Activated T-cell treated with anti-CD3 and anti-CD28 coated beads, Interleukin-2, amount 50 U/mL, for 48 hours (primary cell): ENCODE measurements at places on chromosomes 6 and 20.

DNA sequence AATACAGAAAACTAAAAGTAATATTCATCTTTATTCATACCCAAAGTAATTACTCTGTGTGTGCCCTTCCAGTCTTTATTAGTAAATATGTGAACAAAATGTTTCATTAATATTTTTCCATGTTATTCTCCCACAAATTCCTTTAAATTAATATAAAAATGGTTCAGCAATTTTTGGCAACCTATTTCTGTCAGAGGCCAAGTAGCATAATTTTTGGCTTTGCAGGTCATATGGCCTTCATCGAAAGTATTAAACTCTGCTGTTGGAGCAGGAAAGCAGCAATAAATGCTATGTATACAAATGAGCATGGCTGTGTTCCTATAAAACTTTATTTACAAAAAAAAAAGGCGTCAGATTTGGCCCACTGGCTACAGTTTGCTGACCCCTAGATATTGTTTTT is 16.1 kb downstream of the ZC2HC1B start:
- DNase-seq = no peak

GRCh38 chr6:108253241-108253640 is 7.6 kb downstream of the SNX3 start:
- no peak for DNase-seq

DNA sequence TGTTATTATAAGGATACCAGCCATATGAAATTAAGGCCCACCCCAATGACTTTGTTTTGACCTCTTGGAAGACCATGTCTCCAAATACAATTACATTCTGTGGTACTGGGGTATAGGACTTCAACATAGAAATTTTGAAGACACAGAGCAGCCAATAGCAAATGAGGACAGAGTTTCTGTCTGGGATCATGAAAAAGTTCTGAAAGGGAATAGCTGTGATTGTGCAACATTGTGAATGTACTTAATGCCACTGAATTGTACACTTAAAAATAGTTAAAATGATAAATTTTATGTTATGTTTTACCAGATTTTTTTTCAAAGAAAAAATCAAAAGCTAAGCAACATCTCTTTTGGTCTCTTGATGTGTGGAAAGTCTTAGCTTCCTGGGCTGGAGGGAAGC is 27.0 kb upstream of the AGPAT4 start:
- no peak for DNase-seq

DNA sequence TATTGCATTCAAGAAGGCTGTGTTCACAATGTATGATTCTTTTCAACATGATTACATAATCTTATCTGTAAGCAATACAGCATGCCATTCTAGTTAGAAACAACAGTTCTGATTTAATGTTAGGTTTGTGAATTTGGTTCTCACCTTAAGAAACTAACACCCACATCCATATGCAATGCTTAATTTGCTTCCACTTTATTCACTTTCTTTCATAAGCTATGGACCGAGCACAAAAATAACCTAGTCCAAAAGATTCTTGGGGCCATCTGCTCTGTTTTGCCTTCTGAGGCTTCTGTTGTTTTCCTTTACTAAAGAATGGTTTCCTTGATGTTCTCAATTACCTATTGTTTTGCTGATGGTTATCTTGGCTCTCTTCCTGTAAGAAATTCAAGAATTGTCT is 258.2 kb downstream of the EYS start:
- no peak for DNase-seq

DNA sequence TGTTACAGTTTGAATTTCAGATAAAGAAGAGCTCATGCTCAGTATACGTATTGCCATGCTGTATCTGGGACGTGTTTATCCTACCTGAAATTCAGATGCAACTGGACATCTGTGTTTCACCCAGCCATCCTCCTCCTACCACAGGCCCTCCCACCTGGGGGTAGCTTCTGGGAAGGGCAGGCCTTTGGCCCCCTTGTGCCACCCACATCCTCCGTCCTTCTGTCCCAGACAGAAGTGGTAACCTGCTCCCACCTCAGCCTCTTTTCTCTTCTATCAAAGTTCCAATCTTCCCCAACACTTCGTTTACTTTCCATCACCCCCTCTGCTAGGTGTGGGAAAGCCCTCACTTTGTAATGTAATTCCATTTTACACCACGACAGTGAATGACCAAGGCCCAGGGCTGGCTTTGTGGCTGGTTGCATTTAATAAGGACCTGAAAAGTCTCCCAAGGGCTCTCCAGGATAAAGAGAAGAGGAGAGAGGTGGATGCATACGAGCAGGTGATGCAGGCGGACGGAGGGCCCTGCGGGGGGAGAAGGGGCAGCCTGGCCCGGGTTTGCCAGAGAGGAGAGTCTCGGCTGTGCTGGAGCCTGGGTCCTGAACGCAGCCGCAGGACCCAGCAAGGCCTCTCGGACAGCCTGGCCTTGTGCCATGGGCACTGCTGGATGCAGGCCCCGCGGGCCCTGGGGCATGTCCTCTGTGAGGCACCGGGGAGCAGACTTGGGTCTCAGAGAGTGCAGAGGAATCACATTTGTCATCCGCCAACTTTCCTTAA is 98.4 kb downstream of the PSMB1 start:
- DNase-seq = no peak

DNA sequence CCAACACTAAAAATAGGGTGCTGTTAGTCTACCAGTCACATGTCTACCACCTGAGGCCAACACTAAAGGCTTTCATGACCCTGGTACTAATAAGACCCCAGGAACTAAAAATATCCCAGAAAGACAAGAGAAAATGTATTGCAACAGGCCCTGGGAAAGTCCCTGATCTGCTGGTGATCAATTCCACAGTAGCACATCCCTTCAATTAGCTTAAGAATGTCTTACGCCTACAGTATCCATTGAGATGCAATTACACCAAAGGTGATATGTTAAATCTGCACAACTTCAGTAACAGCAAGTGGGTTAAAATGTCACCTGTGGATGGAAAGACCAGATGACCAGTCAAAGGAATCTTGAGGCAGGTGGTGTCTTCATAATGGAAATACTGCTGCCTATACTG is 3.1 kb downstream of the SEMG1 start:
- no peak for DNase-seq

GRCh38 chr6:43468240-43468639 is 9.1 kb upstream of the TJAP1 start:
- no peak for DNase-seq
